ENCODE measurements at places on chromosomes 7 and 10.

- DNase-seq: no peak
Observed at GRCh38 chr10:90930971-90931871, 10.3 kb upstream of the ANKRD1 start.

DNA sequence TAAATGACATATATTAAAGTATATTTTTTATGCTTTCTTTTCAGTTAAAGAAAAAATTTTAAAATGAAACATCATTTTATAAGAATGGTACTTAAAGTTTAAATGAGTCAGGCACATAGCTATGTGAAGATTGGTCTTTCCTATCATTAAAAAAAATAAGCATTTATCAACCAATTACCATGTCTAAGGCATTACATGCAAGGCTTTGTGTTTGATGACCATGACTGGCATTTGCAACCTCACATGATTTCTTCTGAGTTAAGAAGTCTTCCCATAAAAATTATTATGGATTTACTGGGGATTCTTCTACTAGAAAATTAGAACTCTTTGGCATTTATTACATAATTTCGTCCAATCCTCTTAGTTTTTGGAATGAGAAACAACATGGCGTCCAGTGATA is 776.1 kb downstream of the MAGI2 start:
- DNase-seq: no peak

- no peak for DNase-seq
Observed at GRCh38 chr10:75773231-75773780, 341.9 kb downstream of the LRMDA start.

GRCh38 chr10:30151581-30152389 is 92.4 kb upstream of the JCAD start:
- DNase-seq: peak; percentile 0

DNA sequence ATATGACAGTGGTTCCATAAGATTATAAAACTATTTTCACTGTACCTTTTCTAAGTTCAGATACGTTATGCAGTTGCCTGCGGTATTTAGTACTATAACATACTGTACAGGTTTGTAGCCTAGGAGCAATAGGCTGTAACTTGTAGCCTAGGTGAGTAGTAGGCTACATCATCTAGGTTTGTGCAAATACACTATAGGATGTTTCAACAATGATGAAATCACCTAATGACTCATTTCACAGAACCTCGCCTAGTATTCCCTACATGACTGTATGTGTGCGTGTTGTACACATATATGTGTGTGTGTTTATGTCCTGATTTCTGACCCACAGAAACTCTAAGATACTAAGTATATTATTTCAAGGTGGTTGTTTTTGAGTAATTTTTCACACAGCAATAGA is 139.0 kb downstream of the HERPUD2 start:
- no peak for DNase-seq

DNA sequence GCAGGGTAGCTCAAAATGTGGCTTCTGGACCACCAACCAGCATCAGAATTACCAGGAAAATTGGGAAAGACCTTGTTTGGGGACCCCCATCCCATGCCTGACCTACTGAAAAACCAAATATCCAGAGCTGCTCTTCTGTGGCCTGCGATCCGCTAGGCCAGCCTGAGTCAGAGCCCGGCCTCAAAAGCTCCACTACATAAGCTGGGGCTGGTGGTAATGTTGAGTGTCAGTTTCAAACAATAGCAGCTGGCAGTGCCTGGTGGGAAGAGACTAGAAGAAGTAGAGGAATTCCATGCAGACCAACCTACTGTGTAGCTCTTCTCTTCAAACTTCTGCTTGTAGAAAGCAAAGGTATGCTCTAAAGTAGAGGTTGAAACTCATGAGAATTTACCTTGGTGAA is 52.0 kb downstream of the KLRG2 start:
- DNase-seq: no peak

GRCh38 chr7:22697876-22698606 is 29.0 kb upstream of the IL6 start:
- DNase-seq: no peak

DNA sequence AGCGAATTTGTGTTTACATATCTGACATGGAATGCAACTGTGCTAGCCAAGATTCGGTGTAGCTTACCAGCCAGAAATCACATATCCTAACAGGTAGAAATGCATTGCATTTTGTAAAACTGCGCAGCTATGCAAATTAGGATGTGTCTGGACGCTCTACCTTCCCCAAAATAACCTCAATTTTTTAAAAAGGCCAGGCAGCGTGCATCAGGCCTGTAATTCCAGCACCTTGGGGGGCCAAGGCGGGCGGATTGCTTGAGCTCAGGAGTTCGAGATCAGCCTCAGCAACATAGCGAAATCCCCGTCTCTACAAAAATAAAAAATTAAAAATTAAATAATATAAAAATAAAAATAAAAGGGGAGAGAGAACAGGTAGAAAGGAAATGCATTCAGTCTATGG is 305.0 kb downstream of the TYW1 start:
- no peak for DNase-seq

GRCh38 chr10:42969147-42969546 is 107.7 kb upstream of the RET start:
- DNase-seq: no peak

DNA sequence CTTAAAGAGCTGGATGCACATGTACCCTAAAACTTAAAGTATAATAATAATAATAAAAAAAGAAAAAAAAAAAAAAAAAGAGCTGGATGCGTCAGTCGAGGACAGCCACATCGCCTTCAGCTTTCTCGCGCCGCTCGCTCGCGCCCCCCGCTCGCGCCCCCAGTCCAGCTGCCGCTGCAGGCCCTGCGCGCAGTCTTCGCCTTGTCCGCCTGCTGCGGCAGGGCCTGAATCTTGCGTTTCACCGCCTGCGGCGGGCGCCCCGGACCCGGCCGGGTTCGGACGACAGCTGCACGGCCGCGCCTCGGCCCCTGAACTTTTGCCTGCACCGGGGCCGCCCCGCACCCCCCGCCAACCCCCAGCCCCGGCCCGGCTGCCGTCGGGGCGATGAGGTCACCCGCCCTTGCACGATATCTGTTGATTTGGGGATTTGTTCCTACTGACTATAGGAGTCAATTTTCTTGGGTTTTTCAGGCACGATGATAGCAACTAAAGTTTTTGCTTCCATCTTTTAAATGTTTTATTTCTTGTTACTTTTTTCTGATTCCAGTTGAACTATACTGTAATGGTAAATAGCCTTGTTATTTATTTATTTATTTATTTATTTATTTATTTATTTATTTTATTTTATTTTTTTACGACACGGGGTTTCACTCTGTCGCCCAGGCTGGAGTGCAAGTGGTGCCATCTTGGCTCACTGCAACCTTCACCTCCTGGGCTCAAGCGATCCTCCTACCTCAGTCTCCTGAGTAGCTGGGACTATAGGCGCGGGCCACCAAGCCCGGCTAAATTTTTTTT is 33.5 kb upstream of the CPN1 start:
- DNase-seq: no peak

DNA sequence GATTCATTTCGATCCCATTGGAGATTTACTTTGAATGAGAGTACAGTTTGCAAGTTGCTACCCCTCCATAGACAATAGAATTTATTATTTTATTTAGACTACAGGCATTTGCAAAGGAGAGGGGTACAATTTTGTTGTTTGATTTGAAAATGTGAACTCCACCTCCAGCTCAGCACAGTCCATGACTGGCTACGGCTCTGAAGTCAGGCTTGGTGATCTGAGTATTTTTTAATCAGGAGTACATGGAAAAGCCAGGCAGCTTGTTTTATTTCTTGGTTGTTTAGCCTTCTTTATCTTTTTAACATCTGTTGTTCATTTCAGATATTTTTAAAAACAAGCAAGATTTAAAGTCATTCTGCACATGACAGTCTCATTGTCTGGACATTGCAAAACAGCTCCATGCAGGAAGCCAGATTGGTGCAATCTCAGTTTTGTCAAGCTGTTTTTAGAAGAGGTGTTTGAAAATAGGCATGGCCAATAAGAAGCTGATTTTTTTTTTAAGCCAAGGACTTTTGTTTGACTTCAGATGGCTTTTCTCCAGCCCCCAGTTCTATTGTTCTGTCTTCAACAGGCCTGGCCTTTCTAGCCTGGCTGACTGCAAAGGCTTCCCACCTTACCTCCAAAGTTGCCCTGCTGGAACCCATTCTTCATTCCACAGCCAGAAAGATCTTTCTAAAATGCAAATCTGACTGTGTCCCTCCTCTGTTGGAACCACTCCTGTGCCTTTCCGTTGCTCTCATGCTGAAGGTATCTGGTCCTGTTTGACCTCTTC is 12.2 kb downstream of the PLXDC2 start:
- no peak for DNase-seq

All from stimulated activated CD8-positive, alpha-beta memory T cell treated with anti-CD3 and anti-CD28 coated beads, Interleukin-4, amount 100 ng/mL, for 24 hours (primary cell).